ENCODE measurements at places on chromosomes 6 and 20.

DNA sequence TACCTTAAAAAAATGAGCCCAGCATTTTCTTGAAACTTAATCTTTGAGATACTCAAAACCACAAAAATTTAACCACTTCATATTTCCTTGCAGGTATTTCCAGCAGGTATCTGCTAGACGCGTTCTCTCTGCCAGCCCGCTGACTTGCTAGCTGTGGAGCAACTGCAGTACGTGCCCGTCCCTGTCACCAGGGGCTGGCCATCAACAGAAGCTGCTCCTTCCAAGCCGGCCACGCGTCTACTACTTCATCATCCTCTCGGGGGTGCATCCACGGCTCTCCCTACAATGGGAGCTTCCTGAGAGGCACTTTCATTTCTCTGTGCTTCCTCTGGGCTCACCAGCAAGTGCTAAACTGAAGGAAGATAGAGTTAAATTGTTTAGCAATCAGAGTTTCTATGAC is 132.4 kb downstream of the DTNBP1 start:
- no peak for DNase-seq

DNA sequence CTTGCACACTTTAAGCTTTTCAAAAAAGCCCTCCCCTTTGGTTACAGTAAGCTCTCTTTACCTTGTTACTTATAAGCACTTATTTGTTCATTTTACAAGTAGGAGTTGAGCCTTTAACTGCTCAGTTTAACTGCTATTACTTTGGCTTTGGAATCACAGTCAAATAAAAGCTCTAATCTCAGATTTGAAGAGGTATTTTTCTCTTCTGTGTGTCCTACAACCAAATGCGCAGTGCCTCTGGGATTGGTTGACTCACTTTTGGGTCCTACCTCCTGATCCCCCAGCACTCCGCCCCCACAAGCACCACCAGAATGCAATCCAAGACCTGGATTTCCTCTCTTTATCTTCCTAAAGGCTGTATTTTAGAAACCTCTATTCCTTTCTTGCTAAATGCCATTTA is 2.5 kb downstream of the NCOA7 start:
- no peak for DNase-seq

GRCh38 chr6:46218457-46218856 is 47.7 kb upstream of the ENPP5 start:
- no peak for DNase-seq

- no peak for DNase-seq
Observed at GRCh38 chr6:89711801-89712200, 73.3 kb upstream of the LYRM2 start.

DNA sequence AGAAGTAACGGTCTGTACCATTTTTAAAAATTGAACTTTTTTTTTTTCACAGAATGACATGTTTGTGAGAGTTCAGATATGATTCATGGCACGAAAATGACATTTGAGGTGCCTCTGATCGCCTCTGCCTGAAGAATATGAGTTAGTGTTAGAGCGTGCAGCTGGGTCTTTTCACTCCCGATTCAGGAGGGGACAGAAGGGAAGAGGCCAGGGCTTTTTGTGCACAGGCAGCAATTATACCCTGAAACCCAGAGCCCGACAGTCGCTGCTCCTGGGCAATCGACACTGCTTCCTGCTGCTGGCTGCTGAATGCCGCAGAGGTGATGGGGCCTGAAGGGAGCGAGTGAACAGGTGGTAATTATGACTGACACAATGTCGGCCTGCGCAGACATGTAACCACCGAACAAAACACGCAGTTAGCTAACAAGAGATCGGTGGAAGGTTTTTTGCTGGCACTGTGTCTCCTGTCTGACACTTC is 652.0 kb upstream of the NOX3 start:
- DNase-seq, result no peak

GRCh38 chr6:5067305-5067704 is 17.8 kb upstream of the PPP1R3G start:
- DNase-seq, result no peak

DNA sequence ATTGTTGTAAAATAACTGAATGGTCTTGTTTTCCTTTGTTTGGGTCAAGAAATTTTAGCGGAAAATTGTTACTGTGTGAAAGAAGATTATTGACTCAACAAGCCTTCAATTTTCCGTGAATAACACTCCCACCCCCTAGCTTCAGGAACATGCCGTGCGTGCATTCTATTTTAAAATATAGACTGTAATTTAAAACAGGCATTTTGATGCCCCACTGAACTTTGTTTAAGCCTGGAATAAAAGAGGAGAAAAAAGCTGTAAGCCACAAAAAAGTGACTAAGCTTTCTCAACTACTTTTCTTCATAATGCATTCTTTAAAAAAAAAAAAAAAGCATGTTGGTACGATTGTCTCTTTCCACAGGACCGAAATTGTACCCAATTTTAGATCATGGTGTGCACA is 166.0 kb downstream of the ARID1B start:
- no peak for DNase-seq

- DNase-seq, result peak; percentile 49
Observed at GRCh38 chr6:36912586-36912985, 26.8 kb downstream of the C6orf89 start.

DNA sequence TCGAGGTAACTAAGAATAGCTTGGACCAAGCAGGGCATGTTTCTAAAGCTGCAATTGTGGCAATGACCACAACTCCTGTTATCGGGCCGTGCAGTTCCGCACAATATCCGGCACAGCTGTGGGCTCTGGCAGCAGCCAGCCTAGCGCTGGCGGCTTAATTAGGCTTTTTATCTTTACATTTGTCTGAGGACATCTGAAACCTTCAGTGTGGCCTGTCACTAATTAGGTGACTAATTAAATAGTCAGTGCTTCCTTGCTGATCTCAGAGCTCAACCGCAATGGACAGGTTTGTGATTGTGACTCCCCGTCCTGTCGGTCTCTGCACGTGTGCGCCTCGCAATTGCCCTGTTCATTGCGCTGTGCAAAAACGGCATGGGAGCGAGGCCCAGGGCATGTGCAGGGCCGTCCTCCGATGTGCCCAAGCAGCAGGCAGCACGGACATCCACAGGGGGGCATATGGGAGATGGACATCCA is 134.8 kb upstream of the INSM1 start:
- no peak for DNase-seq

DNA sequence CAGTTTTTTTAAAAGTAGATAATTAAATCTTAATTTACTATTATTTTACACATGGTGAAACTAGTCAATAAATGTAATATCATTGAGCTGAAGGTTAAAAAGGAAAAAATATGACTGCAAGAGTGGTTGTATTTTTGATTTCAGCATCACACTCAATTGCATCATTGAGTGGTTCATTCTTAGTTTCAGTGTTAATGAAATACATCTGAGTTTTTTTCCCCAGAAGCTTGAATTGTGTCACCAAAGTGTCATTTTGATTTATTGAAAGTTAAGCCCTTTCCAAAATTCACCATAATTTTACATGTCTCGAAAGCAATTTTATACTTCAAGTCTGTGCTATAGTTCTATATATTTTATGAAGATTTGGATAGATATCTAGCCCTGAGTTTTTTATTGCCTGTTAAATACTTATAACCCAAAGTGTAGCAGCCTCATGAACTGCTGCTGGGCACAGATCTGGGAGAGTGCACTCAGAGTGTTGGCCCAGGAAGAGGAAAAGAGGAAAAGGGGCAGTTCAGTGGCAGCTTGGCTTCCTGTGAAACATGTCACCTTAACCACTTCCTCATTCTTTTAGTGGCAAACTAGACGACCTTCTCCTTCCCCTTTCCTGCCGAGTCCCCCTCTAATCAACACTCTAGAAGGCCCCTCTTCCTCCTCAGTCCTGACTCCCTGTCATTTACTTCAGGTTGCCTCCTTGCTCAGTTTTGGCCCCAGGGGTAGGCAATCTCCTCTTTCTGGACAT is 140.7 kb downstream of the ESR1 start:
- no peak for DNase-seq
